CMK (cell line): ENCODE measurements at places on chromosomes 2 and 18.

- DNase-seq: no peak
These were observed 44.4 kb downstream of the CCDC195 start for GRCh38 chr2:224671731-224672130.

DNA sequence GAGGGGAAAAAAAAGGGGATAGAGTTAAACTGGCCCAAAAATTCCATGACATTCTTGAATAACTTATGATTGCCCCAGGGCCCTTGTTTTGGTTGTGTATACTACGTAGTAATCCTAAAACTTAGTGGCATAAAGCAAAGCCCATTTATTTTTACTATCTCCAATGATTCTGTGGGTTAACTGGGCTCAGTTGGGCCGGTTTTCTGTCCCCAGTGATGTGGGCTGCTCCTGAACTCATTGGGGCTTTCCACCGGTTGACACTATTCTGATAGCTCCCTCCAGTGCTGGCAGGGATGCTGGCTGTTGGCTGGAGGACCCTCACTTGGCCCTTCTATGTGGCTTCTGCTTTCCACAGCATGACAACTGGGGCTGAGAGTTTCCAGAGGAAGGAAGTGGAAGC lies 60.0 kb upstream of the TGIF1 start:
- DNase-seq: no peak

DNA sequence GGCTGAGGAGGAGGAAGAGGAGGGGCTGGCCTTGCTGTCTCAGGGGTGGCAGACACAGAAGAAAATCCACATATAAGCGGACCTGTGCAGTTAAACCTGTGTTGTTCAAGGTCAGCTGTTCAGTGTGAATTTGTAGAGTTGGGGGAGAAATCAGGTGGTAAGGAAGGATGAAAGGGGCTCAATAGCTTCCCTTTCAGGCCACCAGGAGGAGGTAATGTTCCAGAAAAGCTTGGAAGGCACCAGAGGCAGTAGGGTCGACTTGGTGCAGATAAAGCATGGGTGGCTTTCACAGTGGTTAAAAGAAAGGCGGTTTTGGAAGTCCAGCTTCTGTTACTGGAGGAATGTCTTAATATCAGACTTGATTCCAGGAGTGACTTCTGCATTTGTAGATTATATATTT lies 167.4 kb downstream of the THSD7B start:
- DNase-seq: no peak

DNA sequence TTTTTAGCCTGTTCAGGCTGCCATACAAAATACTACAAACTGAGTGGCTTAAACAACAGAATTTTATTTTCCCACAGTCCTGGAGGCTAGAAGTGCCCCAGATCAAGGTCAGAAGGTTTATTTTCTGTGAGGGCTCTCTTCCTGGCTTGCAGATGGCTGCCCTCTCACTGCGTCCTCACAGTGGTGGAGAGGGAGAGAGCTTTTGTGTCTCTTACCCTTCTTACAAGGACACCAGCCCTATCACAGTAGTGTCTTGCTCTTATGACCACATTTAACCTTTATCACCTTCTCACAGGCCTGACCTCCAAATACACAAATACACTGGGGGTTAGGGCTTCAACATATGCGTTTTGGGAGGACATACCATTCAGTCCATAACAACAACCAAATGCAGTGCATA lies 11.7 kb downstream of the WDR7 start:
- DNase-seq: peak; percentile 43

GRCh38 chr2:15986068-15986560 lies 45.8 kb downstream of the MYCN start:
- DNase-seq: no peak

- DNase-seq: no peak
These were observed 234.2 kb downstream of the TPGS2 start for GRCh38 chr18:36594621-36595020.

GRCh38 chr2:106575955-106576354 lies 88.8 kb downstream of the CD8B2 start:
- no peak for DNase-seq

GRCh38 chr2:26563686-26564085 lies 77.5 kb downstream of the CIB4 start:
- DNase-seq: no peak

- no peak for DNase-seq
These were observed 59.9 kb downstream of the INSIG2 start for GRCh38 chr2:118148133-118148532.

DNA sequence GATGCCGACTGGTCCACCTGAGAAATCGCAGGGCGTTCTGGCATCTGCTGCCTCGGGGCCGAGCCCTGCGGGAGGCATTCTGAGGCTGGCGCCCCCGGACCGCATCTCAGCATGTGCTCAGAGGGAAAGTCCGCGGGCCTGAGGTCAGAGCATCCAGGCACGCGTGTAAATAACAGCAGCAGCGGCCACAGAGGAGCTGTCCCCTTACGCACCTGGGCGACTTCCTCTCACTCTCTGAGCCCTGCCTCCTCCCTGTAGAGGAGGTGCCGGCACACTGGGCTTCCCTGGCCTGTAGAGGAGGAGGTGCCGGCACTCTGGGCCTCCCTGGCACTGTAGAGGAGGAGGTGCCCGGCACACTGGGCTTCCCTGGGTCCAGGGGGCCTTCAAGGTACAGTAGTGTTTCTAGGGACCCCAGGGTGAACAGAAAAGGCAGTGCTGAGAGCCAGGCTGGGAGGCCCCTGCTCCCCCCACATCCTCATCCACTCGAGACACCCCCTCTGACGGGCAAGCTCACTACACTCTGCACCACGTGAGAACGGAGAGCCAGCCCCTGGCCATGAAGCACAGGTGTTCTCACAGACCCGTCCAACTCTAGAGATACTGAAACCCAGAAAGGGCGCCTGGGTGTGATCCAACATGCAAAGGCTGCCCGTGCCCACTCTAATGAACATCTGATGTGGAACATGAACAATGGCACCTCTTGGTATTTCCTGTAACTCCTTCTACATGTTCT lies 263.5 kb downstream of the HDAC4 start:
- no peak for DNase-seq

DNA sequence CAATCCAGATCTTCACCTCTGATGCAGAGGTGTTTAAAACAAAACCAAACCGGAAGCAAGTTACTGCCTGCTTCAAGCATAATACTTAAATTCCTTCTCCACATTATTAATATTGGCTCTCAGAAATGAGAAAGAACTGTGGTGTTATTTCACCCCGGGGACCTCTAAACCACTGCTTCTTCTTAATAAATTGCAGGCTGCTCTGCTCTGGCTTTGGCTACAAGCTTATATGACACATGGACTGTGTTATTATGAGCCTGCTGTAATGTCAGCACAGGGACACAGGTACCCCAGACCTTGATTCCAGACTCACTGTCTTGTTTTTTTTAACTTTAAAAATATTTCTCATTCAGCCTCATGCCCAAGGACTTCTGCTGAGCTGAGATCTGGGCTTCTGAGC lies 45.1 kb downstream of the ST6GAL2 start:
- DNase-seq: no peak

GRCh38 chr2:58035352-58035751 lies 11.3 kb upstream of the VRK2 start:
- DNase-seq: no peak

DNA sequence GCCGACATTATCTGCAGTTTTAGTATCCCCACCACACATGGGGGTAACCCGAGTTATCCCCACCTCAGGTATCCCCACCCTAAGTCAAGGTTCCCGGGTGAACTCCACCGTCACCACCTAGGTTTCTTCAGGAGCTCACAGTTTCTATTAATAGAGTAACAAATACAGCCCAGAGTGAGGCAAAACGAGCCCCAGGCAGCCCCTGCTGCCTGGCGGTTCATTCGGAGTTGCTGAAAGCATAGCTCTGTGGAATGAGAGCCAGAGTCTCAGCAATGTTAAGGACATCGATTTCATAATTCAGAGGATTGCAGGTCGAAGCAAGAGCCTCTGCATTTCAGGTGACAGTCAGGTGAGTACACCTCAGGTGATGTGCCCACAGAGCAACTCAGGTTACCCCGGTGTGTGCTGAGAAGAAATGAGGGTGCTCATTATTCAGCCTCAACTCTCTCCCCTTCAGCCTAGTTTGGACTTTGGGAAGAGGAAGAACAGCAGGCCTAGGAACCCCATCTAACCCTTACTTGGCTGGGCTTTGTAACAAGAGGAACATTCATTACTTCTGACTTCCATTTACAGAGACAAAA lies 10.7 kb downstream of the SATB2 start:
- no peak for DNase-seq

- DNase-seq: no peak
These were observed 137.9 kb downstream of the SPAG16 start for GRCh38 chr2:213422211-213422610.

- DNase-seq: no peak
These were observed 174.9 kb downstream of the SEPTIN10 start for GRCh38 chr2:109438773-109439389.

- no peak for DNase-seq
These were observed 91.6 kb downstream of the TTC27 start for GRCh38 chr2:32719430-32719829.
